ENCODE measurements at places on chromosomes 4 and X. TPM values are rescaled to one million over a fixed set of nuclear protein-coding genes. Genes with fewer than 3 reads are reported as not detected.

Gene PRDM8
- 1.7 TPM for total RNA-seq

Gene AMBN
- not detected for total RNA-seq

Gene ZDHHC15
- total RNA-seq, result 1.4 TPM

DNA sequence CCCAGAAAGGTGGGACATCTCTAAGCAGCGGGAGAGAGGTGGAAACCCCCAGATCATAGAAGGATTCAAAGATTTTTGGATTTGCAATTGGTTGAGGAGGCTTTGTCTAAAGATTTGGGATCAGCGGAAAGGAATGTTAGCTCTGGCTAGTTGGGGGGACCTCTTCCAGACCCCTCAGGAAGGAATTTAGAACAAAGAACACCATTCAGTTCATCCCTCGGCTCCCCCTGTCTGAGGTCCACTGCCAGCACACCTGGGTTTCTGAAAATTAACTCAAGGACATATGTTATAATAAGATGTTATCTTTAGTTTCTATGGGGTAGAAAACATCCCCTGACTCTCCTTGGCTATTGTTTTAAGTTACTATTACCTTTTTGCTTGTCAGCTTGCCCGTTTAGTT lies 163.6 kb downstream of the CEP135 start:
- H3K4me1 ChIP-seq, result no peaks in the 10 kb centered on the region
- H3K27ac ChIP-seq, result no peak overlapping the region
- DNase-seq, result no peak
- no peak overlapping the region for H3K4me3 ChIP-seq
- H3K27me3 ChIP-seq, result no peaks in the 10 kb centered on the region

DNA sequence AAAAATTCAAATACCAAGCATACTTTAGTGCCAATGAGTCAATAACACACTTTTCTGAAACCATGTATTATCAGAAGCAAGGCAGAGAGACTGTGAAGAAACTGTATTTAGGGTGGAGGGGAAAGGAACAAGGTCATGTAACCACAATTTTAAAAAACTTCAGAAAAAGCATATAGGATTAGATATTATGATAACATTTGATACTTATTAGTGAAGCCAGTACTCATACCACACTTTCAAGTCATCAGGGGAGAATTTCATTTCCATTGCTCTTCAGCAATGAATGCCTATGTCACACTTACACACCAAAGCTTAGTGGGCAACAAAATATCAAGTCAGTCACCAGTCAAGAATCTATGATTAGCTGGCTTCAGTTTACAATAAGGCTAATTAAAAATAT lies 602.2 kb downstream of the IL15 start:
- DNase-seq, result no peak
- no peaks in the 10 kb centered on the region for H3K36me3 ChIP-seq
- no peaks in the 10 kb centered on the region for H3K4me1 ChIP-seq
- no peak overlapping the region for H3K27ac ChIP-seq
- H3K27me3 ChIP-seq, result no peaks in the 10 kb centered on the region

GRCh38 chr4:147984065-147984777 lies 252.3 kb downstream of the ARHGAP10 start:
- H3K36me3 ChIP-seq, result no peaks in the 10 kb centered on the region
- no peak overlapping the region for H3K27ac ChIP-seq
- no peak overlapping the region for H3K4me3 ChIP-seq
- DNase-seq, result no peak
- no peaks in the 10 kb centered on the region for H3K4me1 ChIP-seq
- H3K27me3 ChIP-seq, result no peaks in the 10 kb centered on the region

- no peaks in the 10 kb centered on the region for H3K4me1 ChIP-seq
- H3K4me3 ChIP-seq, result no peak overlapping the region
- DNase-seq, result no peak
- H3K36me3 ChIP-seq, result no peaks in the 10 kb centered on the region
Observed at GRCh38 chrX:153537526-153538295, 20.3 kb downstream of the ATP2B3 start.

- peak; percentile 93 for DNase-seq
- peaks cover 20% of the 10 kb centered on the region for H3K4me1 ChIP-seq
Observed at GRCh38 chr4:1351854-1352566, 5.0 kb downstream of the UVSSA start.

Measured in upper lobe of right lung (tissue), 1 donor.